GM23338 (cell line): ENCODE measurements at places on chromosomes 4 and X. TPM values are rescaled to one million over a fixed set of nuclear protein-coding genes. Genes with fewer than 3 reads are reported as not detected.

DNA sequence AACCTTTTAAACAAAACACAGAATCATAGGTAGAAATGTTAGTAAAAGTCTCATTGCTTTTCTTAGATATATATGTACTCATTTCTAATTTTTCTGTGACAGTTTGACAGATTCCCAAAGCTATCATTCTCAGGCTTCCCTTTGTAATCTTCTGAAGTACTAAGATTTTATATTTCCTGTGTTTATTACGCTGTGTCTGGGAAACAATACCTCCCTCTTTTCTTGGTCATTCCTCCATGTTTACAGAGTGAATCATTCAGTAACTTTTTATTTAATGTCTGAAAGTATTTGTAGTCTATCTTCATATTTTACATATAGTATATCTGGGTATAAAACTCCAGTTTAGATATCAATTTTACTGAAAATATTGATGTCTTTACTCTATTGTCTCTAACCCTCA, 1826.3 kb upstream of the IGFBP7 start:
- DNase-seq, result no peak

- peak; percentile 12 for DNase-seq
Observed at GRCh38 chr4:77703666-77704065, 98.0 kb downstream of the CXCL13 start.

- DNase-seq, result peak; percentile 52
Observed at GRCh38 chr4:101348367-101348827, 1.1 kb upstream of the PPP3CA start.

GRCh38 chr4:3712936-3713335, 53.2 kb upstream of the ADRA2C start:
- DNase-seq, result no peak

DNA sequence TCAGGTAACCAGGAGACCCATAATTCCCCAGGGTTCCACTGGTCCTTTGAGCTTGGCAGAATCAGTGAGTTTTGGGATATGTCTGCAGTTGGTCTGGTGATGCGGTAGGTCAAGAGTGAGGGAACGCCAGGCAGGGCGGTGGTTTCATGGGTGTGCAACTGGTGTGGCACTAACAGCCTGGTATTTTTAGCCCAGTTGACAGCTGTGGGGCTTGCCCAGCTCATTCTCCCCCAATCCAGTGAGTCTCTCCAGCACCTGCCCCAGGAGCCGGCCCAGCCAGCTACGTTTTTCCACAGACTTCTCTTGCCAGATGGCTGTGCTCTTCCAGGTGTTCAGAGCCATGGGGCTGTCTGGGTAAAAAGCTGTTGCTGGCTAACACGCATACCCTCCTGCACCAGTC, 1019.9 kb downstream of the CCSER1 start:
- no peak for DNase-seq

DNA sequence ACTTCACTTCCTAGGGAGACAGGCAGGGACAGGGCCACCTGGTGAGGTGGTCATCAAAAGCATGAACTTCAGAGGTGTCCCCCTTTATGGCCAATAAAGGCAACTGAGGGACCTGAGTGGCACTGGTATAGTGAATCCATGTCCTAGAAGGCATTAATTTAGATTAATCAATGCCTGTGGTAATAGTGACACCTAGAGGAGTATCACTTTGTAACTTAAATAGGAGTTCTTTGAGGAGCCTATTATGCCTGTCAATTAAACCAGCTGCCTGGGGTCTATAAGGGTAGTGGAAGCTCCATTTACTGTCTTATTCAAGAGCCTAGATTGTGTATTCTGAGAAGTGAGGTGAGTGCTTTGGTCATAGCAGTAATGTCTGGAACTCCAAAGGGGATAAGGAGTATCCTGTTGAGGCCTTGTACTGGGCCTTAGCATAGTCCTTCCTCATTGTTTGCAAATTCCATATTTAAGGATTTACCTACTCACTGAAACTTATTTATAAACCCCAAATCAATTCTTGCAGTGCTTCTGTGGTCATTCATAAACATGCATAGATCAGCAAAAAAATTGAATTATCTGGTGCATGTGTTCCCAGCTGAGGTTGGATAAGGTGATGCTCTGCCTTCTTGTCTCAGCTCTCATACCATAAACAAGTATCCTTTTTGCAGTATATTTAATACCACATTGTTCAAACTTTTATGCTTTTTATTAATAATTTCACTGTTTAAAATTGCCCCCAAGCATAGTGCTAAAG, 213.8 kb upstream of the RADX start:
- DNase-seq, result peak; percentile 21

GRCh38 chr4:42280327-42281095, 116.8 kb upstream of the SHISA3 start:
- DNase-seq, result peak; percentile 75

The SYTL4 gene
- total RNA-seq, result 0.28 TPM in 1 of 2 replicates, not detected in the other

DNA sequence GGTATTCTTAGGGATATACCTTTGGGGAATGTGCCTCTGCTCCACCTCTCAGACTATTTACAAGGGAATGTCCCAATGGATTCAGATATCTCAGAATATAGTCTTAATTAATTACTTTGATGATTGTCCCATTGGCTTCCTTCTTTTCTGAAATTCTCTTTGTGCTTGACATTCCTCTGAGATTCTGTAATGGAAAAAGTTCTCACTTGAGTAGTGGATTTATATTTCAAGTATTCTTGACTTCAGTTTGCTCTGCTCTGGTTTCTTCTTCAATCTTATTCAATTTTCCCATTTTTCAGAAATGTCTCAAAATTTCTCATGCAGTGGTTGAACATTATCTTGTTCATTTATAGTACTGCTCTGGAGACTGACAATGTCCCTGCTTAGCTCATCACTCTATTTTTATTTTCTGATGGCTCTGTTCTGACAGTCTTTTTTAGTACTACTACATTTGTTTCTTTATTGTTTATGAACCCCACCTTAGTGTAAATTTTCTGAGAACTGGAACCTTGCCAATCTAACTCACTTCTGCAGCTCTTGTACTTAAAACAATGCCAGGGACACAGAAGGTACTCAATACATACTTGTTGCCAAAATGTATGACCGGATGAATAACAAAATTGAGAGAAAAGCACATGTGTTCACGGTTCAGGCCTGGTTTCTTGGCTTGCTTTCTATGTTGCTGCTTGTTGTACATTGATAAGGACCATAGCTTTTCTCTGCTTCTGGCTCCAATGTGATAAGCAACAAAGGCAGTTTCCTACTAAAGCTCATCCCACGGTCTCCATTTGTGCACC, 471.7 kb downstream of the GASK1B start:
- no peak for DNase-seq

DNA sequence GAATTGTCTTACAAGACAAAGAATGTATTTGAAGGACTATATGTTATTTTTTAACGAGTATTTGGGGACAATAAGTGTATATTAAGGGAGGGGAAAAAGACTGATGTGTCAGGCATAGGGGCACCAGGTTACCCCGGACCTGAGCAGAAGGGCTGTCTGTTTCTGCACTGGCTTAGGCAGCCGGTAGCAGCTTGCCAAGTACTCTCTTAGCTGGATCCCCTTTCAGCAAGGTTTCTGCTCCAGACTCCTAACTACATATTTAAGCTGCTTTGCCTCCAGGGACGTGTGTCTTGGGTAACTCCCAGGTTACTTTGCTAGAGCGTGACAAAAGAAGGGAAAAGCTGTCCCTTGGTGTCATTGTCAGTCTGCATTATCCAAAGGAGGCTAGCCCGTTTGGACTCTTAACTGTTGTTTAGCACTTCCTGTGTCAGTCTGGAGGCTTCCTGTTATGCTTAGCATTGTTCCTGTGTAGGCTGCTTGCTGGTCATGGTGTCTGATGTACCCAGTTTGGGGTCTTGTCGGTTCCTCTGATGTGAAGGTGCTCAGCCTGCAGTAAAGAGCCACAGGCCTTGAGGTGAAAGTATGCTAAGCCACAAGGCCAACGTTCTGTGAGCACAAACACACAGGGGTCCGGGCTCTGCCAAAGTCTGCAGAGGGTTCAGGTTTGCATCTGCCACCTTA, 11.6 kb downstream of the CXCR3 start:
- DNase-seq, result no peak

The ARX gene
- not detected in 2 replicates for total RNA-seq

The DAPP1 gene
- not detected in 2 replicates for total RNA-seq

DNA sequence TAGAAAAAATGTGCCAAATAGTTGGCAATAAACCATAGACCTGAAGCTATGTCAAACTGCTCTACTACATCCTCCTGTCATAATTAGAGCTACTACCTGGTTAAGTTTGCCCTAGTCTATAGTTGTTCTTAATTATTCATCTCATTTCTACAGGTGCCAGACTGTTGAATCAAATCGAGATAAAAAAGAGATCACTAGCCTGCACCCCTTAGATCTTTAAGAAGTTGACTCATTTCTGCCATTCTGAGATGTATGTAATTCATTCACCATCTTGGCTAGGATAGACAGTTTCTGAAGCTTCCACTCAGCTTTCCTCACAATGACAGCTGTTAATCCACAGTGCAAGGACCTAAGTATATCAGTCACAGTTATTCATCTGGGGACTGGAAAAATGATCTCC, 452.1 kb upstream of the BOD1L1 start:
- DNase-seq, result no peak

DNA sequence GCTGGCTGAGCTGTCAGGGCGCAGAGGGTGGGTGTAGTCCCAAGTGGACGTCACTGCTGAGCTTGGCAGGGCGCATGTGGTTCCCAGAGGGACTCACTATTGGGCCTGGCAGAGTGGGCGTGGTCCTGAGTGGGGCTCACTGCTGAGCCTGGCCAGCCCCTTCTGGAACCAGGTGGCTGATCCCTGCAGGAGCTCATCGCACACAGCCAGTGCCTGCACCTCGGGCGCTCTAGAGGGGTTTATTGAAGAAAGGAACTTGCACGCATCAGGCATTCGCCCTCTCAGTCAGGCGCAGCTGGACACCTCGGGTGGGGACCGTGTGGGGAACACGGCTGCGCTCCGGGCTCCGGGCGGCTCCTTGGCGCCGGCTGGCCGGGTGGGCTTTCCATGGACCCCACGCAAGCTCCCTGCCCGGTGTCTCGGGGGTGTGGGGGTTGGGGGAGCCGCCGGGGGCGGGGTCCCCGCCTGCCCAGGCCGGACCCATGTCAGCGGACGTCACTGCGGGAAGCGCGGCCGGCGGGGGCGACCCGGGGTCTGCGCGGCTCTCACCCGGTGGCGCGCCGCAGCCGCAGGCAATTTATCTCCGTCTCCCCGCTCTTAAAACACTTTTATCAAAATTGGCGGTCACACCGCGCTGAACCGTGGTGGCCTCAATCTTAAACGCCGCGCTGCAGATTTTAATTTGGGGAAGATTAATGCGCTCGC, 65.4 kb upstream of the NKX1-1 start:
- no peak for DNase-seq

- DNase-seq, result no peak
Observed at GRCh38 chr4:25155947-25156346, 4.3 kb downstream of the SEPSECS start.

DNA sequence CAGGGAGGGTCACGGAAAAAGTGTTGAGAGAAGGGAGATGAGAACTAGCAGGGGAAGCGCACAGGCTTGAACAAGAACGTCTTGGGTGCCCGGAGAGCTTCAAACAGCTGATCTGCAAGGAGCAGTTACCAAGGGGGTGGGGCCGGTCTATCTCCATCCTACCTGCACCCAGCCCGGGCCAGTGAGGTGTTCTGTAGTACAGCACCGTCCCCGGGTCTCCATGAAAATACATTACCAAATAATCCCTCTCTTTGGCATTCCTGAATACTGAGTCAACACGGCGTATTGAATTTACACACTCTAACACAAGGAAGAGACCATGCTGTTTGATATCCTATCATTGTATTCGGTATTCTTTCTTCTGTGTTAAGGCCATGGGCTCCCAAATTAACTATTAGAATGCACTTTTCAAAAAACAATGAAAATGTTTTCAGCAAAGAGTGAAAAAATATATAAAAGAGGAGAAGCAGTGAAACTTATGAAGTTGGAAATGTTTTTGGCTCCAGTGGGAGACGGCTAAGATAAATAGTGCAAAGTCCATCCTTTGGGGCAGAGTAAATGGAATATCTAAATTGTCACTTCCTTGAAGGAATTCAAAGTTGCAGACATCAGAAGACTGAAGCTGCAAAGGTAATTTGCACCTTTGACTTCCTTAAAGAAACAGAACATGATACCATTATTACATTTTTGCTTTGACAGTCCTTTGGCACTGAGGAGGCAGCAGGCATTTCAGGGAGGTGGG, 90.3 kb downstream of the DHRSX start:
- DNase-seq, result no peak

- peak; percentile 75 for DNase-seq
Observed at GRCh38 chr4:52037689-52038102, 403 bp downstream of the SGCB start.

- DNase-seq, result no peak
Observed at GRCh38 chrX:143429811-143430210, 87.5 kb downstream of the SPANXN3 start.

The KANTR gene
- total RNA-seq, result 15.3 and 15.5 TPM in 2 replicates

The FGFBP2 gene
- 0.56 and 0.93 TPM in 2 replicates for total RNA-seq

GRCh38 chrX:53072418-53073114, 9.6 kb upstream of the TSPYL2 start:
- DNase-seq, result no peak

The FAM120C gene
- 5.6 and 9.8 TPM in 2 replicates for total RNA-seq

GRCh38 chr4:184764601-184765000, 30.7 kb upstream of the CENPU start:
- DNase-seq, result no peak

DNA sequence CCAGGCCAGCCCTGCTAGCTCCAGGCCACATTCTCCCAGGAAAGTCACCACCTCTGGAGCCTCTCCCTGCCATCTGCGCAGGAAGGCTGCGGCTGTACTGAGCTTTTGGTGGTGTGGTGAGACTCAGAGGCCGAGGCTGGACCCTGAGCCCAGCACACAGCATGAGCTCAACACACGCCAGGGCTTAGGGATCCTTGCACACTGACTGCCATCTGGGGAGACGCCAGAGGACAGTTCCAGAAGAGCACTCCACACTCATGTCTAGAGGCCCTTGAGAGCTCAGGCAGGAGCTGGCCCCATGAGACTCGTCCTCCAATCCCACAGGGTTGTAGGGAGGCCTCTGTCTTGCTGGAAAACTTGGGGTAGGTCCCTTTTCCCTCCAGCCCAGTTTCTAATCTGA, 40.6 kb downstream of the ABLIM2 start:
- DNase-seq, result no peak

DNA sequence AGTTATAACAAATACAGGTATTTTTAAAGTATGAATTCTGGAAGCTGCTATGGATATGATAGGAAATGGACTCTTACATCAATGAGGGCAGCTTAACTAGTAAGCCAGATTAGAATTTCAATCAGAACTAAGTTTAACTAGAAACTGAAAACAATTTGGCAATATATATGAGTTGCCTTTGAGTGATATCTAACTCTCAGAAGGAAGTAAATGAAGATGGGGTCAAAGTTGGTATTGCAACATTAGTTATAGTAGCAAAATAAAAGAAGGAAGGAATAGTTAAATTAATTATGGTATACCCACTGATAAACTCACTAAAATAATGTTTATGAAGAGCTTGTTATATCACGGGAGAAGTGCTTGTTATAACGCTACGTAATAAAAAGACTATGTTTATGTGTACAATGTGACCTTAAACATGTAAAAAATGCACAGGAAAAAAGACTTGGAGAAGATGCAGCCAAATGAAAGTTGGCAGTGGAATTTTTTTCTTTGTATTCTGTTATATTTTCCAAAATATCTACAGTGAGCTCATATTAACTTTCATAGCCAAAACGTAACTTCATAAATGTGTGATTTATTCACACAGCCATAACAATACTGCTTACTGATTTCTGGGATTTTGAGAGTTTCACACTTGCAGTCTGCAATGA, 34.5 kb downstream of the PHKA2 start:
- DNase-seq, result no peak
